ENCODE measurements at places on chromosomes 2 and 18. TPM values are rescaled to one million over a fixed set of nuclear protein-coding genes. Genes with fewer than 3 reads are reported as not detected.

The CIAO1 gene
- total RNA-seq, result 127 TPM

- no peaks in the 10 kb centered on the region for H3K27me3 ChIP-seq
- H3K4me1 ChIP-seq, result peaks cover 22% of the 10 kb centered on the region
- DNase-seq, result peak; percentile 40
- no peaks in the 10 kb centered on the region for H3K36me3 ChIP-seq
- no peak overlapping the region for H3K27ac ChIP-seq
Observed at GRCh38 chr2:68766376-68766845, 31.8 kb downstream of the ARHGAP25 start.

- H3K27ac ChIP-seq, result no peak overlapping the region
- no peak for DNase-seq
- H3K36me3 ChIP-seq, result no peaks in the 10 kb centered on the region
- no peaks in the 10 kb centered on the region for H3K4me1 ChIP-seq
Observed at GRCh38 chr18:37502036-37502435, 63.6 kb downstream of the CELF4 start.

DNA sequence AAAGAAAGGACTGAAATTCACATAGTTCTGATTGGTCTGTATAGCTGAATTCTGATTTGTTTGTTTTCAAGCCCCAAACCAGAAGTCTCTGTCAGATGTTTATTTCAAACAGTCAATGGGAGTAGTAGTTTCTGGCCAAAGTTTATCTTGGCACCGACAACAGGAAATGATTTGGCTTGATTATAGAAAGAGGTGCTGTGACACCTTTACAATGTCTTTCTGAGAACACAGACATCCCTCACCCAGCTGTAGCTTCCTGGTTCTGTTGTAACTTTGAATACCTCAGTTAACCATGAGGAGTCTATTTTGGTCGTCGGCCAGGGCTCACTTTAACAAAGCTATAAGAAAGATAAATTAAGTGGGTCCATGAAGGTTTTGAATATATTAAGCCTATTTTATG lies 545.0 kb upstream of the ZNF804A start:
- H3K36me3 ChIP-seq, result no peaks in the 10 kb centered on the region
- no peak for DNase-seq
- H3K4me3 ChIP-seq, result no peak overlapping the region

GRCh38 chr2:54557601-54558187 lies 101.6 kb downstream of the SPTBN1 start:
- DNase-seq, result no peak
- H3K36me3 ChIP-seq, result no peaks in the 10 kb centered on the region

- H3K27me3 ChIP-seq, result no peaks in the 10 kb centered on the region
- H3K36me3 ChIP-seq, result no peaks in the 10 kb centered on the region
- no peak overlapping the region for H3K4me3 ChIP-seq
- DNase-seq, result no peak
- no peak overlapping the region for H3K27ac ChIP-seq
Observed at GRCh38 chr2:179764710-179765109, 96.7 kb downstream of the ZNF385B start.

Measured in ascending aorta (tissue), 2 donors.